ENCODE measurements at places on chromosomes 4 and X.

GRCh38 chr4:6343939-6344408 is 74.3 kb downstream of the WFS1 start:
- peak; percentile 81 for DNase-seq

DNA sequence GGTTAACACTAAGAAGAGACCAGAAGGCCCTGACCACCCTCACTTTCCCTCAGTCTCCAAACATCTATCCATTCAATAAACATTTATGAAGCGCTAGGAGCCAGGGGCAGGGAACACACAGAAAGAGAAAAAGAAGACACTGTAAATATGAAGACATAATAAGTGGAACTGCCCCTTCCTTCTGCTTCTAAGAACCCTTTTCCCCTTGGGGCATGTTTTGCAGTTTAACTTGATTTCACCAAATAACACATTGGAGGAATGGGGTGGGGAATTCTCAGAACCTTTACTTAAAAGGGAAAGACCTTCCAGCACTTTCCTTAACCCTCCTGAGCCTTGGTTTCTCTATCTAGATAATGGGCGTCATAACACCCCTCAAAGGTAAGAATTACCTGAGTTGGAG is 42.3 kb downstream of the RBM47 start:
- DNase-seq: no peak

GRCh38 chr4:125315576-125316400 is 1.0 kb downstream of the FAT4 start:
- peak; percentile 37 for DNase-seq

GRCh38 chr4:53197772-53198142 is 168.1 kb downstream of the SCFD2 start:
- no peak for DNase-seq

DNA sequence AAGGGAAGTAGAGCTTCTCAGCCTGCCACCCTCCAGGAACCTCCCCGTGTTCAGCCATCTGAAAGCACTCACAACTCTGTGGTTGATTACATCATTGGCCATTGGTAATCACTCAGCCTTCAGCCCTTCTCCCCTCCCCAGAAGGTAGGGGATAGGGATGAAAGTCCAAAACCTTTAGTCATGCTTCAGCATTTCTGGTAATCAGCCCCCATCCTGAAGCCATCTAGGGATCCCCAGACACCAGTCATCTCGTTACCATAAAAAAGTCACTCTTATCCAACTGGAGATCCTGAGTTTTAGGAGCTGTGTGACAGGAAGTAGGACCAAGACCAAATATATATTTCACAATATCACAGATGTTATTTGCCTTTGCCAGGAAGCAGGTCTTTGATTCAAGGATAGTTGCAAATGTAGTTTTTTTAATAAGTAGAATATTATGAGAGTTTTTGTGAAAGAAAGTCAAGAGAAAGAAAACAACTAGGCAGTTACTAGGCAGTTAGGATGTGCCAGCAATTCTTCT is 364.6 kb upstream of the NOCT start:
- DNase-seq: peak; percentile 82

- peak; percentile 95 for DNase-seq
Measured at GRCh38 chrX:1391707-1392375, at the start of gene SLC25A6. SLC25A6 (minus strand) TSS chrX:1392113; CDS start chrX:1392009, 104 bp downstream.

- DNase-seq: no peak
Measured at GRCh38 chr4:8837181-8837841, 34.3 kb downstream of the HMX1 start.

GRCh38 chr4:1050486-1051213 is 39.2 kb downstream of the FGFRL1 start:
- DNase-seq: no peak

GRCh38 chr4:182764642-182765041 is 152.5 kb downstream of the DCTD start:
- DNase-seq: no peak

DNA sequence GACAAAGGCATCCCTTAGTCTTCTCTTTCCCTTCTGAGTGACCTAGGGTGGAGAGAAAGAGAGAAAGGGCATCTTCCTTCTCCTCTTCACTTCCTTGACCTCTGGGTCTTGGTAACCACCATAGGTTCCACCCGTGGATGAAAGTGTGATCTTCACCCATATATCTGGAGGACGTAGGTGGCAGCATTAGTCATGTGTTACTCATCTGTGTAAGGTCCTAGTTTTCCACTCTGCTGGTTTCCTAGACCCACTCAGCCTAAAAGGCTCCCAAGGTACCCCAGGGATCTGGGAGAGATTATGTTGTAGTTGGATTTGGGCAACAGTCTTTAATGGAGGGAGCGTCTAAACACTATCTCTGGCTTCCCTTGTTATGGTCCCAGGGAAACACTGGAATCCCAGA is 45.5 kb upstream of the RAB9B start:
- DNase-seq: no peak

DNA sequence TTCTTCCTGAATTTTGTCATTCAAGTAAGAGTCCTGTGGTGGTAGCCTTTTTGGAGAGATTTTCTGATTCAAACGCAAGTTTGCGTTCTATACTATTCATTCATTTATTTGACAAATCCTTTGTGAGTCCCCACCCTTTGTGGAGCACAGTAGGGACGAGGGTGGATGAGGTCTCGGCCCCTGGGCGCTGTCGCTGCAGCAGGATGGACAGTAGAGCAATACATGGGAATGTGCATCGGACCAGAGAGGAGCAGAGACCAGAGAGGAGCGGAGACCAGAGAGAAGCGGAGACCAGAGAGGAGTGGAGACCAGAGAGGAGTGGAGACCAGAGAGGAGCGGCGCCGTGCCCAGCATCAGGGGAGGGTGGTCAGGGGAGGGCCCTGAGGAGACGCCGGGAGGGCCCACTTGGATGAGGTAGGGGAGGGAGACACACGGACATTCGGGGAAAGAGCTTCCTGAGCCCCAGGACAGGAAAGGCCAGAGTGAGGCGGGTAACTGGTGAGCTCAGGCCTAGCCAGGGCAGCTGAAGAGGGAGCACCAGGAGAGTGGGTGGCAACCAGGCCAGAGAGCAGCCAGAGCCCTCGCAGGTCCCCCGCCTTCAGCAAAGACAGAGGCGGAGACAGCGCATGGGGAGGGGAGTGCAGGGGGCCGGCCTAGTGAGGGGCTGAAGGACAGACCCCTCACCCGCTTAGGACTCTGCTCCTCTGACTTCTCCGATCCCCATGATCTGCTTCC is 67.3 kb downstream of the NAT8L start:
- DNase-seq: no peak
